Activated T-helper 9 cell treated with anti-CD3 and anti-CD28 coated beads, Interleukin-2, amount 50 U/mL, for 16 hours (primary cell): ENCODE measurements at places on chromosomes 7 and 10.

GRCh38 chr10:69831231-69831855, 29.6 kb downstream of the COL13A1 start:
- no peak for DNase-seq

- DNase-seq, result no peak
Observed at GRCh38 chr7:106870983-106871410, 5.9 kb downstream of the PIK3CG start.

- DNase-seq, result no peak
Observed at GRCh38 chr7:155463114-155463811, 5.3 kb downstream of the EN2 start.

- no peak for DNase-seq
Observed at GRCh38 chr10:72082856-72083789, 5.2 kb downstream of the SPOCK2 start.

DNA sequence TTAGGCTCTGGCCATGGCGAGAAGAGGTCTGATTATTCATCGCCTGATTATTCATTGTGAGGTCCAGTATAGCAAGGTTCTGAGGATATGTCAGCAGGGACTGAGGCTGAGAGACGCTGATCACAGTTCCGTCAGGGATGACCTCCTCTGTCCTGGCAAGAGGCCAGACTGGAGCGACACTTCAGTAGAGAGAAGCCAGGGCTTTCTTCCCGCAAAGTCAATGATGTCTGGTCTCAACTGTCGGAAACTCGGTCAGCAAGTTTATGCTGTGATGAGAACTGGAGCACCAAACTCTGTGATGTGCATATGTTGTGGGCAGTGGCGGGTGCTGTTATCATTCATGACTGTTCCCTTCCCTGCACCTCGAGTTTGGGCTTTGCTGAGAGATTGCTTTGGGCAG, 29.0 kb upstream of the GNA12 start:
- no peak for DNase-seq

DNA sequence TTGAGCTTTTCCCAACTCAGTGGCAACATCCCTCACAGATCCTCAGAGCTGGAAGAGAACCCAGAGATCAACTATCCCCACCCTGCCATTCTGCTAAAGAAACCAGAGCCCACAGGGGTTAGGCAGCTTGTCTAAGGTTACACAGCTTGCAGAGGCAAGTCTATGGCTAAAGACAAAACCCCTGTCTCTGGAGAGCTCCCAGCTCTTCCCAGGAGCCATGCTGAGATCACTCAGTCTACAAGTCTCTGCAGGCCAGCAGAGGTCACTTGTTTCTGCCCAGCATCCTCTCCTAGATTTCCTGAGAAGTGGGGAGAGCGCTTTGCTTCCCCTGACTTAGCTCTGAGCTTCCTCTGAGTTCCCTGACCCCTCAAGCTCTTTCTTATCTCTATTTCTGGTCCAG, 28.5 kb upstream of the LOXL4 start:
- DNase-seq, result no peak

DNA sequence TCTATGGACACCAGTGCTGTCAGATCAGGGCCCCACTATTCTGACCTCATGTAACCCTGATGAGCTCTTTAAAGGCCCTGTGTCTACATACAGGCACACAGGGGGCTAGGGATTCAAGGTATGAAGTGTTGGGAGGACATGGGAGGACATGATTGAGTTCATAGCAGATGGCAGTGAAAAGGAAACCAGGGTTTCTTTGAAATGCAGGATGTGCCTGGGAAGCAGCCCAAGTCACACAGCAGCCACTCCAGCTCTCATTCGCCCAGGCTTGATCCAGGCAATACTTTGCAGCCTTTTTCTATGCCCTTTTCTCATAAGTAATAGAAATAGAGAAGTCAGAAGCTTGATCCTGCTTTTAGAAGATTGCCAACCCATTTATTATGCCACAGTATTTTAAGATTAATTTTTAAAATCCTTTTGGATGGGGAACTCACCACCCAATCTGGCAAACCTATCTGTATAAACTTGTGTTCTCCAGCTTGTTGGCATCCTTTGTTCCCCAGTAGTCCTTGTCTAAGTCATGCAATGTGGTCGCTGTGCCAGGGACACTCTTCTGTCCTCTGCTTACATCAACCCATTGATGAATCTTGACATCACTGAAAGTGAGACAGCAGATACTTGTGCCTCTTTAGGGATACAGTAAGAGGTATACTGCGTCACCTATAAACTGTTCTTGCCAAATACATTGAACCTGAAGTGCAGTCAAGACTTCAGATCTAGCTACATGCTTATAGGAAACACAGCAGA, 95.0 kb downstream of the TAF3 start:
- DNase-seq, result no peak

GRCh38 chr10:104262055-104262454, 6.9 kb upstream of the GSTO2 start:
- DNase-seq, result no peak

- no peak for DNase-seq
Observed at GRCh38 chr10:80075781-80076180, 2.7 kb upstream of the TMEM254 start.

GRCh38 chr7:89312551-89312950, 517.0 kb upstream of the TEX47 start:
- no peak for DNase-seq
